ENCODE measurements at places on chromosomes 16 and 17.

- DNase-seq, result no peak
Observed at GRCh38 chr17:78687944-78688343, 94.1 kb downstream of the CYTH1 start.

- no peak for DNase-seq
Observed at GRCh38 chr16:55643161-55643970, 12.4 kb upstream of the SLC6A2 start.

DNA sequence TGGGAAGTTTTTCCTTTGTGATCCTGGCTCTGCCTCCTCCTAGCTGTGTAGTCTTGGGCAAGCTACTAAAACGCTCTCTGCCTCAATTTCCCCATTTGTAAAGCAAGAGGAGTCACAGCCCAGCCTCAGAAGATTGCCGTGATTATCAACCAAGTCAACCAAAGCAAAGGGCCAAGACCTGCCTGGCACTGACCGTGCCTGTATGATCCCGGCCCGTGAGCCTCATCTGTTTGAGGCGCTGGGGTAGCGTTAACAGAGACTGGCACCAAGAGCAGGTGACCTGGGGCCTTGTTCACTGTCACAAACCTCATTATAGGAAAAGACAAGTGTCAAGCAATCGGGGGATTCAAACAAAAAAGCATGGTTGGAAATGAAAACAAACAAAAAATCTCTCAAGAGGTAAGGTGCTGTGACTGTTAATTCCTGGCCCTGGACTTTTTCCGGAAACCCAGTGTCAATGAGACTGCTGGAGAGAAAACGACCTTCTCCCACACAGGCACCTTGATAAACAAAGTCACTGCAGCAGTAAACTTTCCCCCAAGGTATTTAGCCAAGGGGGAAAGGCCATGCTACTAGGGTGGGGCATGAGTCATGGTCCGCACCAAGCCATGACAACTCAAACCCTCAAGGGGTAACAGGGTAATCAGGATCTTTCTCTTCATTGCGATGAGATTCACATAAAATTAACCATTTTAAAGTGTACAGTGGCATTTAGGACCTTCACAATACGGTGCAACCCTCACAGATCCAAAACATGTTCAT is 5.4 kb downstream of the MEAK7 start:
- DNase-seq, result no peak

GRCh38 chr16:976389-976931 is 5.1 kb upstream of the SOX8 start:
- DNase-seq, result no peak

- no peak for DNase-seq
Observed at GRCh38 chr17:347309-347899, 5.2 kb downstream of the RPH3AL start.

DNA sequence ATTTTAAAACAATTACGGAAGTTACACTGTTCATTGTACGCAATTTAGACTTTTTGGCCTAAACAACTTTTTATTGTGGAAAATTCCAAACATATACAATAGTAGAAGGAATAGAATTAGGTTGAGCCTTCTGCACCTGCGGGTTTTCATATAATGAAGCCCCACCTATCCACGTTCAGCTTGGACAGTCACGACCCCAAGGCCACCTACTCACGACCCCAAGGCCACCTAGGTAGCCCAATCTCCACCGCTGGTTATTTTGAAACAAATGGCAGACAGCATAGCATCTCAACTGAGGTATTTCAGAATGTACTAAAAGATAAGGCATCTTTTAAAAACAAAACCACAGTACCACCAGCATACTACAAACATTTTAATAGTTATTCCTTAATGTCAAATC is 631 bp downstream of the NLRC5 start:
- DNase-seq, result no peak
